ENCODE measurements at places on chromosomes 12 and 14.

DNA sequence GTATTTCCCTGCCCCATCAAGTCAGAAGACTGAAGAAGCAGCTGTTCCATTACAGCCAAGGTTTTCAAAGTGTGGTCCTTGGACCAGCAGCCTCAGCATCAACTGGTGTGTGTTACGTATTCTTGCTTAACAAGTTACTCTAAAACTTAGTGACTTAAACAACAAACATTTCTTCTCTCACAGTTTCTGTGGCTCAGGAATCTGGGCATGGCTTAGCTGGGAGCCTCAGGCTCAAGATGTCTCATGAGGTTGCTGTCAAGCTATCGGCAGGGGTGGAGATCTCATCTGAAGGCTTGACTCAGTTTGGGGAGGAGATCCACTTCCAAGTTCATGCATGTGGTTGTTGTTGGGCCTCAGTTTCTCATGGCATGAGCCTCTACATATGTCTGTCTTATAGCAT lies 174.5 kb downstream of the KTN1 start:
- no peak for DNase-seq

- no peak for DNase-seq
These were observed 1.0 kb upstream of the EML1 start for GRCh38 chr14:99792210-99792535.

GRCh38 chr12:116384691-116385485 lies 107.4 kb upstream of the MED13L start:
- DNase-seq, result peak; percentile 66

- DNase-seq, result no peak
These were observed 32.0 kb upstream of the SELPLG start for GRCh38 chr12:108665608-108666202.
